Aorta (tissue), 5 donors: ENCODE measurements at places on chromosomes 2 and 18. TPM values are rescaled to one million over a fixed set of nuclear protein-coding genes. Genes with fewer than 3 reads are reported as not detected.
A peak's percentile ranks its signal among the peaks of the same experiment; 100 is the strongest.

IL1F10 gene
- total RNA-seq = not detected

DNA sequence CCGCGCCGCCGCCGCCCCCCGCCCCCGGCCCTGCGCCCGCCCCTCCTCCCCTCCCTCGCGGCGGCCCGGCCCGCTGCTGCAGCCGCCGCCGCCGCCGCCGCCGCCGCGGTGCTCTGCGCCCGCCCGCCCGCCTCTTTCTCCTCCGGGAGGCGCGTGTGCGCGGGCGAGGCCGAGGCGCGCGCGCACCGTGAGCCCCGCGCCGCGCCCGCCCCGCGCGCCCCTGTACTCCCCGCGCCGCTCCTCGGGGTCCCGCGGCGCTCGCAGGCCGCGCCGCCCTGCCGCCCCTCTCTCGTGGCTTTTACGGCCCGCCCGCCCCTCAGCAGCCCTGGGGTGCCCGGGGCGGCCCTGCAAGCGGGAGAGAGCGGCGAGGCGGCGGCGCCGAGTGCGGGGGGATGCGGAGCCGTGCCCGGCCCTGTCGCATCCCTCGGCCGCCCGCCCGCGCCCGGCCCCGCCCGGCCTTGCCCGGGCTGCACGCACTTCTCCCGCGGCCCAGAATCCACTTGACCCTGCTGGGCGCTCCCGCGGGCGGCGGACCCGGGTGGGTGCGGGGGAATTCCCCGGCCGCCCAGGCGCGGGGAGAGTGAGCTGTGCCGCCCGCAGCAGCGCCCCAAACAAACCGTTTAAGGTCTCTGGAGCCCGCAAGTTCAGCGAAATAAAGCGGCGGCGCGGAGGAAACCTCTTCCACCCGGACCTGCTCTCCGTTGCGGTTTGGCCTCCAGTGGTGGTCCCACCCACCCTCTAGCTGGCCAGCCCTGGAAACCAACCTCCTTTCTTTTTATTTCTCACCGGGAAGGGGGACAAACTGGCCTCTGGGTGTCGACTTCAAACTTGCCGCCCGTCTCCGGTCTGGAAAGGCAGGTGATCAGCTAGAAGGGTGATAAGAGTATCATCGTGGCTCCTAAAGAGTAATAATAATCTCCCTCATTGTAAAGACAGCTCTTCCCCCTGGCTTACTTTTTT lies 37.4 kb downstream of the AFF3 start:
- peak overlapping the region; percentile 98 for H3K4me3 ChIP-seq
- no peak overlapping the region for H3K27ac ChIP-seq
- H3K4me1 ChIP-seq = peaks cover 3% of the 10 kb centered on the region
- DNase-seq = no peak

DNA sequence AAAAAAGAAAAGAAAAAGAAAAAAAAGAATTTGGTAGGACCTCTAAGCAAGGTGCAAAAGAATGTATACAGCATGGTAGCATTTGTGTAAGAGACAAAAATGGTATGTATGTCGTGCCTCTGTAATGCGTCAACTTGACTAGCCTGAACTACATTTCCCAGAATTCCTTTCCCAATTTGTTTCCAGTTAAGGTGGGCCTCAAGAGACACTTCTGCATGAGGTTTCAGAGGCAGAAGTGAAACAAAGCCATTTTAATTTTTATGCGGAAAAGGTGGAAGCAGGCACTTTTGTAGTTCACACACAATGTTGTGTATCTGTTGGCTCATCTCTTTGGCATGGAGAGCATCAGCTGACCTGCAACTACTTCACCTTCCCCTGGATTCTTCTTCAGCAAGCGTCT lies 56.5 kb upstream of the PAPOLG start:
- no peaks in the 10 kb centered on the region for H3K4me1 ChIP-seq
- no peaks in the 10 kb centered on the region for H3K36me3 ChIP-seq
- H3K4me3 ChIP-seq = no peak overlapping the region
- DNase-seq = no peak
- no peak overlapping the region for H3K27ac ChIP-seq

DNA sequence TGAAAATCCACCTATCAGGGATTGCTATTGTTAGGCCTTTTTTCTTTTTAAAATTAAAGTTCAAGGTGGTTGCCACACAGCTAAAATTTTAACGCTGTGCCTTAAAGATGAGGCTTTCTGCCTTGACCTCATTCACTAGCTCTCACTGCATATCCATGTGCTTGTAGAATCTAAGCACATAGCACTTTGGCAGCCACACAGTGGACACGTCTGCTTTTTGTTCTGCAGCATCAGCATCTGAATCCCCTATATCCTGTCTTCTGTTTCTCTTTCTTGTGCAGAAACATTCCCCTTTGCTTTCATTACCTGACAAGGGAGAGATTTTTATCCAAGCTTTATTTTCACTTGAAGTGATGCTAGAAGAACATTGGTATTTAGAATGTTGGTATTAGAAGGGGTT lies 38.1 kb downstream of the RALB start:
- H3K27me3 ChIP-seq = no peaks in the 10 kb centered on the region
- H3K36me3 ChIP-seq = peaks cover 3% of the 10 kb centered on the region
- no peak overlapping the region for H3K27ac ChIP-seq
- no peak for DNase-seq
- H3K4me3 ChIP-seq = no peak overlapping the region
- H3K4me1 ChIP-seq = no peaks in the 10 kb centered on the region

DNA sequence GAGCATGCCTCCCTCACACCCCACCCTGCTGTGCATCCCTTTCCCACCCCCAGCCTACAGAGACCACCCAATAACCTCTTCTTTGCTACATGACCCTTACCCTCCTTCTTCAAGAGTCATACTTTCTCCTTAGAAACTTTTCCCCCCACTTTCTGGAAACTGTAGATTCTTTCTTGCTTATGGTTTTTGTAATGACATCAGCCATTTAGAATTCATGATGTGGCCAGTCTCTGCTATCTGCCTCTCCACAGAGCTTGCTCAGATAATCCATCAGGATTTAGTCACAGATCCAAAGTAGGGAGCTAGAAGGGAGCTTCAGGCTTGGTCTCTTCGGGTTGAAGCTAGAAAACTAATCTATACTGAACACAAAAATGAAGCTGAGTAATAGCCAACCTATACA lies 36.5 kb downstream of the GALM start:
- H3K27ac ChIP-seq = no peak overlapping the region
- H3K4me3 ChIP-seq = no peak overlapping the region
- H3K4me1 ChIP-seq = no peaks in the 10 kb centered on the region
- no peak for DNase-seq
- H3K36me3 ChIP-seq = no peaks in the 10 kb centered on the region

- peak overlapping the region; percentile 84 for H3K4me3 ChIP-seq
- no peak overlapping the region for H3K27ac ChIP-seq
- DNase-seq = no peak
- no peaks in the 10 kb centered on the region for H3K36me3 ChIP-seq
Measured at GRCh38 chr2:40488927-40489677, 37.2 kb upstream of the SLC8A1 start.
